ENCODE measurements at places on chromosomes 1 and 21. TPM values are rescaled to one million over a fixed set of nuclear protein-coding genes. Genes with fewer than 3 reads are reported as not detected.

- H3K27ac ChIP-seq: no peak overlapping the region
- no peak overlapping the region for H3K4me3 ChIP-seq
- H3K27me3 ChIP-seq: peaks cover 3% of the 10 kb centered on the region
- DNase-seq: no peak
- no peaks in the 10 kb centered on the region for H3K4me1 ChIP-seq
- no peaks in the 10 kb centered on the region for H3K36me3 ChIP-seq
Measured at GRCh38 chr1:244941121-244941520, 76.8 kb upstream of the HNRNPU start.

GRCh38 chr1:181635110-181635509, 151.8 kb downstream of the CACNA1E start:
- DNase-seq: peak; percentile 0
- H3K36me3 ChIP-seq: no peaks in the 10 kb centered on the region
- H3K27ac ChIP-seq: no peak overlapping the region
- no peak overlapping the region for H3K4me3 ChIP-seq
- H3K27me3 ChIP-seq: peaks cover 4% of the 10 kb centered on the region
- H3K4me1 ChIP-seq: no peaks in the 10 kb centered on the region

GRCh38 chr1:39398278-39399021, 93.0 kb upstream of the BMP8A start:
- no peak overlapping the region for H3K4me3 ChIP-seq
- no peak for DNase-seq
- H3K4me1 ChIP-seq: peaks cover 45% of the 10 kb centered on the region

DNA sequence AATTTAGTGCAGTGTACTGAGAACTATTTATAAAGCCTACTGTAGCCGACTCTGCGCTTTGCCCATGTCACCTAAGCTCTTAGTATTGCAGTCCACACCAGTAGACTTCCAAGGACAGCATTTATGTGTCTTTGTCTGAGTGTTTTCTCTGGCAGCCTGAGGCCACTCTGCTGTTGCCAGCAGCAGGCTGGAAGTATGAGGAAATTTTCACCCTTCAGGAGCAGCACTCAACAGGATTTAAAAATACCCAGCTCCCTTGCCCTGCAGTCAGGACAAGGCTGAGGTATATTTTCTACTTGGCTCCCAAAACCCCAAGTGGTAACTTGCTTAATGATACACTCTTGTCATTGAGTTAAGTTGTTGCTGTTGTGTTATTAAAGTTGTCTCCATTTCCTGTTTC, 230.1 kb downstream of the SRGAP2C start:
- peaks cover 20% of the 10 kb centered on the region for H3K27me3 ChIP-seq
- no peak overlapping the region for H3K4me3 ChIP-seq
- DNase-seq: no peak
- no peak overlapping the region for H3K27ac ChIP-seq

GRCh38 chr1:212182579-212182978, 102.6 kb upstream of the PPP2R5A start:
- H3K36me3 ChIP-seq: peaks cover 3% of the 10 kb centered on the region
- H3K27me3 ChIP-seq: peaks cover 2% of the 10 kb centered on the region
- H3K27ac ChIP-seq: no peak overlapping the region
- DNase-seq: no peak

- H3K4me1 ChIP-seq: peaks cover 14% of the 10 kb centered on the region
- no peaks in the 10 kb centered on the region for H3K36me3 ChIP-seq
- DNase-seq: no peak
Measured at GRCh38 chr1:67729872-67730271, 44.9 kb downstream of the GADD45A start.

DNA sequence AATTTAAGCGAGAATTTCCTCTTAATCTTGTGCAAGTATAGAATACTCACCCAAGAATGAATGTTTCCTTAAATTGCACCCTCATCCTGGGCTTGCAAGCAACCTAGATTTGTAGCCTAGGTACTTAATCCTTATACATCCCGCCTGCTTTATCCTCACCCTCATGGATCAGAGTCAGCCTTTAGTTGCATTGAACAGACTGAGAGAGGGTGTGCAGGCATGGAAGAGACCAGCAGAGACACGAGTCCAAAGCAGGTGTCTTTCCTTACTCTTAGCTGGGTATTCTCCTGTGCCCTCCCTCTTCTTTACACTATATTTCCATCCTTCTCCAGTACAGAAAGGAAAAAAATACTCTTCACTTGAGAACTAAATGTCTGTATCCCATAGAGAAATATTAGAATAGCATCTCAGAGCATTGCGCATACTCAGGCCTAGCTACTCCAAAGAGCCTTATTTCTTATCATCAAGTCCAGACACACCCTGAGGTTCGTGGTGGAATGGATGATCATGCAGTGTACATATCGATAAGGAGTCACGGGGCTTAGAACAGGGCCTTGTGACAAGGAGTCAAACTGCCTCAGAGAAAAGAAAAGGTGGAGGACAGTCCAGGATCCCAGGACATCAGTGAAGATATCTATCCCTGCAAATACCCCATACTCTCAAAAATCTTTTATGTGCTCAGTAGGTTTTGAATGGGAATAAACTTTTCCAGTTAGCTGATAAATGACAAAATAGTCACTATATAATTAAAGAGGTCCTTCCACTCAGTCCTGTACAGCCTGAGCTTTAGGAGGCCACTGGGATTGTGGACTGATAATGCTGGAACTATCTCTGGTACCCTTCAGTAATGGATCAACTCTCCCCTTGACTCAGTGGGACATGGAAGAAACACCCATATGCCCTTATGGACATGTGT, 297.9 kb downstream of the GRIK1 start:
- no peak overlapping the region for H3K4me3 ChIP-seq
- H3K27me3 ChIP-seq: no peaks in the 10 kb centered on the region
- no peak overlapping the region for H3K27ac ChIP-seq

- peaks cover 33% of the 10 kb centered on the region for H3K4me1 ChIP-seq
- peaks cover 8% of the 10 kb centered on the region for H3K36me3 ChIP-seq
- H3K27ac ChIP-seq: peak overlapping the region; percentile 95
- H3K4me3 ChIP-seq: peak overlapping the region; percentile 66
- H3K27me3 ChIP-seq: peaks cover 7% of the 10 kb centered on the region
Measured at GRCh38 chr21:23968722-23969647, 1638.3 kb downstream of the MRPL39 start.

GRCh38 chr21:42873096-42873495, 6.2 kb downstream of the WDR4 start:
- no peaks in the 10 kb centered on the region for H3K27me3 ChIP-seq
- peaks cover 66% of the 10 kb centered on the region for H3K36me3 ChIP-seq
- no peak overlapping the region for H3K27ac ChIP-seq
- no peak for DNase-seq

- no peak overlapping the region for H3K4me3 ChIP-seq
- no peaks in the 10 kb centered on the region for H3K4me1 ChIP-seq
- H3K27me3 ChIP-seq: no peaks in the 10 kb centered on the region
- no peak for DNase-seq
Measured at GRCh38 chr1:57839067-57839466, 415.2 kb upstream of the DAB1 start.

DNA sequence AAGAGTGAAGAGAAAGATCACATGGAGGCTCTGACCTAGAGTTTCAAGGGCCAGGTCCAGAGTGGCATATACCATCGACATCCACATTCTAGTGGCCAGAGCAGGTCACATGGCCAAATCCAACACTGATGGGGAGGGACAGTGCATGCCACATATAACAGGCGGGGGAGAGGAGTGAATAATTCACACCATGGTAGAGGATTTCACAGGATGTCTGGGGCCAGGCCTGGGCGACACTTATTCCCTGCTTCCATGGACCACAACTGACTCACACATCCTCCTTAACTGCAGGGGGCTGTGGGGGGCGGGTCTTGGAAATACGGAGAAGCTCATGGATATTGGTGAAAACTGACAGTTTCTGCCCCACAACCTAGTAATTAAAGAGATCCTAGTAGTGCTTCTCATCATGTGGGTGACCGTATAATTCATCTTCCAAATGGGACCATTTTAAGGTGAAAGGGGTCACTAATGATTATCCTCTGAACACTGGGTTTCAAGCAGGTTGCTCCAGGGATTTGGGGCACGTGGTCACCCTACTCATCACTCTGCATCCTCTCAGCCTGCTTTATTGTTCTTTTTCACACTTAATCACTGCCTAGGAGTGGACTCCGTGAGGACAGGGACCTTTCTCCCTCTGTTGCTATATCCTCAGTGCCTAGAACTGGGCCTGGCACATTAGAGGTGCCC, 44.0 kb downstream of the IGSF21 start:
- H3K27me3 ChIP-seq: no peaks in the 10 kb centered on the region
- H3K4me3 ChIP-seq: no peak overlapping the region
- H3K4me1 ChIP-seq: no peaks in the 10 kb centered on the region
- no peak for DNase-seq
- no peaks in the 10 kb centered on the region for H3K36me3 ChIP-seq
- no peak overlapping the region for H3K27ac ChIP-seq

DNA sequence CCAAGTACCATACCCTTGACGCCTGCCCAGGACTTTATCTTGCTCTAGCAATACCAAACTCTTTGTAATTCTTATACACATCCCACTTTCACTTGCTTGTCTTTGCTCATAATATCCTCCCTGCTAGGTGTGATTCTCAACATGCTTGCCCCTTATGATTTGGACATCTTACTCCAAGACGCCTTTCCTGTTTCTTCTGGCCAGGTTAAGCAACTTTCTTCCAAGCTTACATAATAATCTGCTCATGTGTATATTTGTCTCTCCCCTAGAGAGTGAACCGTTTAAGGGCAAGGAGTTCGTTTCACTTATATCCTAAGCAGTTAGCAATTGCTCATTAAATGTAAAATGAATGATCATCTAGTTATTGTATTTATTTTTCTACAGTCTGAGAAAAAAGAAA, 21.8 kb downstream of the CRYZL1 start:
- H3K27me3 ChIP-seq: no peaks in the 10 kb centered on the region
- no peak overlapping the region for H3K4me3 ChIP-seq
- H3K36me3 ChIP-seq: peaks cover 19% of the 10 kb centered on the region
- DNase-seq: no peak
- H3K4me1 ChIP-seq: no peaks in the 10 kb centered on the region

GRCh38 chr21:35664683-35665082, 395.6 kb downstream of the SETD4 start:
- H3K36me3 ChIP-seq: no peaks in the 10 kb centered on the region
- peaks cover 3% of the 10 kb centered on the region for H3K4me1 ChIP-seq

DNA sequence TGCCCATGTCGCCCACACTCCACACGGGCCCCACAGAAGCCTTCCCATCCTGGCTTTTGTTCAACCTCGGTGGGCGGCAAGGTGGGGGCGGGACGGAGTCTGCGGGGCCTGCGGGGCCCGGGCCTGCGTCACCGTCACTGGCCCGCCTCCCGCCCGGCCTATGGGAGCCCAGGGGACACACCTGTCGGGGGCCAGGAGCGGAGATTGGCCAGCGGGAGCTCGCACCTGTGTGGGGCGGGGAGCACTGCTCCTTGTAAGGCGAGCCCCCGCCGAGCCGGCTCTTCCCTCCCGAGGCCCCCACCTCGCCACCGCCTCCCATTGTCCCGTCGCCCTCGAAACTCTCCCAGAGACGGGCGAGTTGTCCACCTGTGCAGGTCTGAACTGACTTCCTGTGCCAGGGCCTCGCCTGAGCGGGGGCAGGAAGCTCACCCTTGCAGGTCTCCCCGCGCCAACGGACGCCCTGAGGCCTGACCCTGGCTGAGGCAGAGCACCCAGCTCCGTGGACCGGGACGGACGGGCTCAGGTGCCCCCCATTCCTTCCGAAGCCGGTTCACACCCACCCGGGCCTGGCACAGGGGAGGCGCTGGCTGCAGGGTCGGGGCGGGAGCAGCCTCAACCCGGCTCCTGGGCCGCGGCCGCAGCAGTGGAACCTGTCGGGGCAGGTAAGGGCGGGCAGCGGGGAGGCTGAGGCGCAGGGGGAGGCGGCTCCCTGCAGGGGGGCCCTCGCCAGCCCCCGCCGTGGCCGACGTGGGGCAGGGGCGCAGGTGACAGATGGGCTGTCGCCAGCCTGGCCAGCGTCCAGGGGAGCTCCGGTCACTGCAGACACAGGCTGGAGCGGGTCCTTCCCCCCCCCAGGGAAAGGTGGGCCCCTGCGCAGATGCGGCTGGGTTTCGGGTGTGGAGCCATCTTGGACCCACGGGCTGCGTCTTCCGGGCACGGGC, 10.8 kb upstream of the TTLL10 start:
- no peak overlapping the region for H3K27ac ChIP-seq
- H3K27me3 ChIP-seq: no peaks in the 10 kb centered on the region
- no peak overlapping the region for H3K4me3 ChIP-seq
- H3K4me1 ChIP-seq: no peaks in the 10 kb centered on the region
- no peak for DNase-seq

DNA sequence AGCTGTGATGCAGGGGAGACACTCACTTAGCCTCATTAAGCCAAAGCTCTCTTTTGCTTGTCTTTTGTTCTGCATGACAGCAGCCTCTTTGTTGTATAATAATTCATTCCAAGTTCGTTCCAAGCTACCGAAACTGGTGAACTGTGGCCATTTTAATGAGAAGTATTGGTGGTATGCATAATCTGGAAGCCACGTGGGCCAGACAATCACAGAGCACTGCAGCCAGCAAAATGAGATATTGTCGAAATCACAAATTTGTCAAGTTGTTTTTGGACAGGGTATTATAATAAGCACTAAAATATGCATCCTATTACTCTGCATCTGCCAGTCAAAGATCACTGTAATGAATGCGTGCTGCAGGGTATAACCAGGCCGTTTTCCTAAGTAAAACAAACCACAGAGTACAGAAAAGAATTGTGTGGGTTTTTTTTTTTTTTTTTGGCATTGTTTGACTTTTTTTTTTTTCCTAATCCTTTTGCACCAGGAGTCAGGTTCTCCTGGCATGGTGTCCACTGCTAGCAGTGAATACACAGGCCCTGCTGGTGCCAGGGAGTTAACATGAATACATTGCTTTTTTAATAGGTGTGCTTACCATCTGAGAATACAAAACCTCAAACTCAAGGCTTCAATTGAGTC, 423.9 kb downstream of the PTBP2 start:
- no peaks in the 10 kb centered on the region for H3K36me3 ChIP-seq
- H3K27me3 ChIP-seq: no peaks in the 10 kb centered on the region
- H3K4me1 ChIP-seq: no peaks in the 10 kb centered on the region

GRCh38 chr1:30183895-30184294, 539.5 kb downstream of the MATN1 start:
- no peaks in the 10 kb centered on the region for H3K36me3 ChIP-seq
- no peak for DNase-seq
- no peak overlapping the region for H3K27ac ChIP-seq
- no peak overlapping the region for H3K4me3 ChIP-seq
- H3K4me1 ChIP-seq: no peaks in the 10 kb centered on the region
- H3K27me3 ChIP-seq: no peaks in the 10 kb centered on the region

DNA sequence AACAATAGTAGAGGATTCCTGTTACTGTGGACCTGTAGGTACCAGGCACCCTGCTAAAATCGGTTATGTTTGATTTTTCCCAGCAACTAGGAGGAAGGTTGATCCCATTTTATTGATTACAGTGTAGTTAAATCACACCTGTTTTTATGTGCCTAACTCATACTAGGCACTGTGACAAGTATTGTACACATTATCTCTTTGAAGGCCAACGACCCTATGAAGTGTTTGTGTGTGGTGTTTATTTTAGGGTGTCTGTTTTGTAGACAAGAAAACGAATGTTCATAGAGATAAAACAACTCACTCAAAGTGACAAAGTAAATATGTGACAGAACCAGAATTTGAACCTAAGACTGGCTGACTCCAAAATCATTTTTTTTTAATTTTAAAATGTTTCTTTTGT, 49.5 kb downstream of the FGGY start:
- H3K4me1 ChIP-seq: peaks cover 11% of the 10 kb centered on the region
- H3K27ac ChIP-seq: no peak overlapping the region
- no peak overlapping the region for H3K4me3 ChIP-seq
- no peaks in the 10 kb centered on the region for H3K27me3 ChIP-seq
- H3K36me3 ChIP-seq: peaks cover 8% of the 10 kb centered on the region

Gene NUP210L
- total RNA-seq: 0.13 TPM

Gene SLC37A1
- total RNA-seq: 19.2 TPM

Measured in activated CD8-positive, alpha-beta T cell treated with anti-CD3 and anti-CD28 coated beads, Interleukin-2, amount 10 ng/mL, durations not matched to agents 7 days and 5 days (primary cell).